HFFc6 (cell line): ENCODE measurements at places on chromosomes 1 and 21. TPM values are rescaled to one million over a fixed set of nuclear protein-coding genes. Genes with fewer than 3 reads are reported as not detected.
A peak's percentile ranks its signal among the peaks of the same experiment; 100 is the strongest.

VSIG8 gene
- total RNA-seq = not detected in 3 replicates

PTPN7 gene
- not detected in 3 replicates for total RNA-seq

PEAR1 gene
- total RNA-seq = 3.7 and 19.2 TPM in 2 replicates

PARS2 gene
- 3.5 to 3.8 TPM (median 3.7 TPM) in 3 replicates for total RNA-seq

GRCh38 chr1:25677193-25677773 lies 60.7 kb downstream of the MAN1C1 start:
- no peak for DNase-seq
- H3K4me3 ChIP-seq = no peak overlapping the region
- no peak overlapping the region for H3K27ac ChIP-seq
- peaks cover 54% of the 10 kb centered on the region for H3K27me3 ChIP-seq
- peaks cover 6% of the 10 kb centered on the region; the same call in 1 of the 2 replicates for H3K4me1 ChIP-seq

- peaks cover 45% of the 10 kb centered on the region for H3K4me1 ChIP-seq
- peaks cover 6% of the 10 kb centered on the region; the same call in 1 of the 2 replicates for H3K36me3 ChIP-seq
- no peaks in the 10 kb centered on the region; the same call in 1 of the 2 replicates for H3K27me3 ChIP-seq
- peak; percentile 58 for DNase-seq
- H3K4me3 ChIP-seq = peak overlapping the region; percentile 100
Measured at GRCh38 chr1:75723989-75724471, 479 bp upstream of the ACADM start.

GRCh38 chr1:233064988-233065387 lies 114.6 kb downstream of the NTPCR start:
- no peaks in the 10 kb centered on the region; the same call in 1 of the 2 replicates for H3K27me3 ChIP-seq
- H3K27ac ChIP-seq = no peak overlapping the region
- no peak overlapping the region for H3K4me3 ChIP-seq
- H3K36me3 ChIP-seq = peaks cover 18% of the 10 kb centered on the region; the same call in 1 of the 2 replicates
- peaks cover 10% of the 10 kb centered on the region for H3K4me1 ChIP-seq

- DNase-seq = peak; percentile 55
- peaks cover 61% of the 10 kb centered on the region for H3K27me3 ChIP-seq
- H3K4me3 ChIP-seq = peak overlapping the region; percentile 65; the same call in 1 of the 2 replicates
- peaks cover 9% of the 10 kb centered on the region; the same call in 1 of the 2 replicates for H3K4me1 ChIP-seq
- H3K27ac ChIP-seq = no peak overlapping the region
Measured at GRCh38 chr1:46547481-46548383, 3.7 kb downstream of the KNCN start.
